Renal cortical epithelial cell (primary cell): ENCODE measurements at places on chromosomes 5 and 9. TPM values are rescaled to one million over a fixed set of nuclear protein-coding genes. Genes with fewer than 3 reads are reported as not detected.

DNA sequence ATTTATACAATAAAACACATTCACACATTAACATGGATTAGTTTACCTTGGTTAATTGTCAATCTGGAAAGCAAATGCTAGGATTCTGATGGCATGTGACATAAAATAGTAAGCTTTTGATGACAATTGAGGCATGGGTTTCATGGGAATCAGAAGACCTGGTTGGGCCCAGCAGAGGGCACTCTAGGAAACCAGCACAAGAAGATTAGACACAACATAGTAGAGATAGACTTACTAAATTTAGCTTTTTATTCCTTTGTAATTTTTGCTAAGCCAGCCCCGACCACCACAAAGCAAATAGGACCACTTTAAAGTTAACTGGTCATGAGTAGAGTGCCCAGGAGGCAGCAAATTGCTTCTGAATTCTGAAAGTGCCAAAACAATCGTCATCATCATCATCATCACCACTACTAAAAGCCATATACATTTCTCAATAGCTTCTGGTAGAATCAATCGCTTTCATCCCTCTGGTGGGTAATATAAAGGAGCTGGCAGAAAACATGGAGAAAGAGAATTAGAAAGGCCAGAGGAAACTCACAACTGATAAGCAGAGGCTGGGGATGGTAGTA is 163.2 kb downstream of the ARRDC3 start:
- DNase-seq, result no peak

GRCh38 chr9:115883467-115884329 is 269.9 kb upstream of the PAPPA start:
- DNase-seq, result peak; percentile 56

DNA sequence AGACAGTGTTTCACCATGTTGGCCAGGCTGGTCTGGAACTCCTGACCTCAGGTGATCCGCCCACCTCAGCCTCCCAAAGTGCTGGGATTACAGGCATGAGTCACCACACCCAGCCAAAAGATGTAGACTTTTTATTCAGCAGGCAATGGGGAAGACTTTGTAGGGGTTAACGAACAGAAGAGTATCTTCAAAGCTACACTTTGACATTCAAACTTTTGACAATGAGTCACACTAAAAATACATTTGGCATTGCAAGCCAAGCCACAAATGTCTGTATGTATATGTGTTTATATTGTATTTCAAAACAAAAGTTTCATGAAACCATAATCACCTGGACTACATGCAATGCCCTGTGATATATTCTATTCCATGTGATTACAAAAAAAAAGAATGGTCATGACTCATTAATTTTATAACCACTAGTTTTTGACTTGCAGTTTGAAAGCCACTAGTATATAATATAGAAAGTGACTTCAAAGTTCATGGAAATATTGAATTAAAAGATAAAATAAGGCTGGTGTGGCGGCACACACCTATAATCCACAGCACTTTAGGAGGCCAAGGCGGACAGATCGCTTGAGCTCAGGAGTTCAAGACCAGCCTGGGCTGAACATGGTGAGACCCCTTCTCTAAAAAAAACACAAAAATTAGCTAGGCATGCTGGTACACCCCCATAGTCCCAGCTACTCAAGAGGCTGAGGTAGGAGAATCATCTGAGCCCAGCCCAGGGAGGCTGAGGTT is 8.3 kb downstream of the DIMT1 start:
- peak; percentile 22 for DNase-seq

DNA sequence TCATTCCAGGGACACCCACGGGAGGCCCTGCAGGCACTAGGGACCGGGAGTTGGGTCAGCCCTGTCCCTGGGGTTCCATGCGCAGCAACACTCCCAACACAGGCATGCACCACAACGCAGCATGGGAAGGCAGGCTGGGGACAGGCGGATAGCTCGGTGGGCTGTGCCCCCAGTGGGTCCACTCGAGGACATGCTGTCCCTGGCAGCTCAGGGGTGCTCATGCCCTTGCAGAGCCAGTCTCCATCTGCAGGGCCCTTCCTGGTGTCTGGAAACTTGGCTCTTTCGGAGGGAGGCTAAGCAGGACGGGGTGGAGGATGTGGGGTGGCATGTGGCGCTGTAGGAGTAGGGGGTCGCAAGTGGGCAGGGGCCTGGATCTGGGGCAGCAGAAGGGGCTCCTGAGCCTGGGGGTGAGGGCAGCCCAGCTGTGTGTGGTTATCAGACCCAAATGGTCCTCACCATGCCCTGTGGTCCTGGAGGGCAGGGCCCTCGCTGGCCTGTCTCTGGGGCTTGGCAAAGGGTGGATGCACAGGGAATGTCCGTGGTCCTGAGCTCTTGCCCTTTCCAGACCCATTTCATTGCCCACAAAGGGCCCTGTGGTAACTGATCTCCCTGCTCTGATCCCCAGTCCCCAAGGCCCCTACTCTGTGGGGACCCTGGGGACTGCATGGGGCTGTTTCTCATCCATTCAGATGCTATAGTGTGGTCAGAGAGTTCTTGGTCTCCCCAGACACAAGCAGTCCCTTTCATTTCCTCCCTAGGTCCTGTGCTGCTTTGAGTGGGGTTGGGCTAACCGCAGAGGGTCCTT is 90.3 kb upstream of the PHYKPL start:
- no peak for DNase-seq

- no peak for DNase-seq
Observed at GRCh38 chr9:114883709-114884108, 46.7 kb downstream of the TNFSF8 start.

DNA sequence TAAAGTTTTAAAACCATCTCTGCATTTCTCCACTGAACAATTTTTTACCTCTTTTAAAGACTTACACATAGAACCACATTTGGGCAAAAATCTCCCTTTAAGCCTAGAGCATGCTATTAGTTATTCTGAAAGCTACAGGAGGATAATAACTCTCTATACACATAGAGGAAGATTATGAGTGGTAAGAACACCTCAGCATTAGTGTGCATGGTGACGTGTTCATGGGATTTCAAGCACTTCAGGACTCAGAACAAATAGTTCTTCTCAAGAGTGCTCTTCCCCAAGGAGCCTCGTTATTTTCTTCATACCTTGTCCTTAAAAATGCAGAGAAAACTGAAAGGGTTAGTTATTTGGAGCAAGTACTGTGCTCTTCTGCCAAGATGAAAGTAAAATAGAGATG is 256.9 kb upstream of the TUSC1 start:
- no peak for DNase-seq

- no peak for DNase-seq
Observed at GRCh38 chr9:74887981-74888370, 255 bp upstream of the TRPM6 start.

DNA sequence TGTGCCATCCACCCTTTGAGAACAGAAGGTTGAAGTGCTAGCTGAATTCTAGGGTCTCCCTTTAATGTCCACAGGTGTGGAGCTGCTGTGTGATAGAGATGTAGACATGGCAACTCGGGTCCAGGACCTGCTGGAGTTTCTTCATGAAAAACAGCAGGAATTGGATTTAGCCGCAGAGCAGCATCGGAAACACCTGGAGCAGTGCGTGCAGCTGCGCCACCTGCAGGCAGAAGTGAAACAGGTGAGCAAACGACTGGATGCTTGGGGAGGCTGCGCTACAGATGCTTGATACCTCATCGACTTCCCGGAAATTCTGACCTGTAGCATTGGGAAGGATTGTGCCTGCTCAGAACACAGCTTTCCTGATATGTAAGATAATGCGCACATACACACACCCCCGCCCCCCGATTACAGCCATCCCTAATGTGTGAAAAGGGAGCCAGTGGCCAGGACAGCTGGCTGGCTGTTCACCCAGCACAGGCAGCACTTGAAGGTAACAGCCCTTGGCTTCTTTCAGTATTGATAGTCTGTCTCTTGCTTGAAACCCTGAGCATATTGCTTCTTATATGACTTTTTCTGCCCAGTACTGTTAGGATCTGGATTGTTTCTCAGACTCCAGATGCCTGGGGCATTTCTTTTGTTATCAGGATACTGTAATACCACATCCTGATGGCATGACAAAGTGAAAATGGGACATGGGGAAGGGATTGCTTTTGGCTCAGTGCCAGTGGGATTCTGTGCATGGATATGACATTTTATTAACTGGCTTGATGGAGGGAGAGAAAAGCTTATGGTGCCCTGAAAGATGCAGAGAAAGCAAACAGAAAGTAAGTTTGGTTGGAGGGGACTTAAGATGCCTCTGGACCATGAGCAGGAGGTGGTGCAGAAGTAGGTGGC is 216.8 kb upstream of the OTULINL start:
- peak; percentile 8 for DNase-seq

GRCh38 chr9:135592331-135592590 is 30.7 kb downstream of the PAEP start:
- no peak for DNase-seq

DNA sequence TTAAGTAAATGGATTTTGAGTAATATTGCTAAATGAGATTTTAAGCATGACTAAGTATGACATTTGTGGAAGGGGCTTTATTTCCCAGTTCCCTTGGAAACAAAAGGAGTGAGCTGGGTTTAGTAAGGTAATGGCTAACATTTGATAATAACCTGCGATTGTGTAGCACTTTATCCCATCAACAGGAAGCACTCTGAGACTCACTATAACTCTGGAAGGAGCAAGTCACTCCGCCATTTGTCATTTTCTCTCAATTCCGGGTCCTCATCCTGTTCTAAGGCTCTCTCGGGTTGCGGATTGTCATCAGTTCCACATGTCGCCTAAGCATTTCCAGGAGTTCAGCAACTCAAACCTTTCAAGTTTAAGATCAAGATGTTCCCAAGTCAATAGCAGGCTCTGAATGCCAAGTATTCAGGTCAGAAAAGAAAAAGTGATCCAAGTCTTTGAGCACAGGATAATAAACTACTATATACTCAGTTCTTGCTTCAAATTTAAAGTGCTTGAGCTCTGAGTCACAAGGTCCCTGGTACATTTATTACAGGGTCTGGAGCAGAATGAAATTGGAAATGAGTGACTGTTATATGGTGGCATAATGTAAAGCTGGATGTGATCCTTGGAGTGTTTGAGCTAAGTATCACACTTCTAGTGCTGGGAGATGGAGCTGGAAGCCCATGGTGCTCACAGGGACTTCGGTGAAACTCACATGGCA is 39.3 kb downstream of the CAPSL start:
- no peak for DNase-seq

DNA sequence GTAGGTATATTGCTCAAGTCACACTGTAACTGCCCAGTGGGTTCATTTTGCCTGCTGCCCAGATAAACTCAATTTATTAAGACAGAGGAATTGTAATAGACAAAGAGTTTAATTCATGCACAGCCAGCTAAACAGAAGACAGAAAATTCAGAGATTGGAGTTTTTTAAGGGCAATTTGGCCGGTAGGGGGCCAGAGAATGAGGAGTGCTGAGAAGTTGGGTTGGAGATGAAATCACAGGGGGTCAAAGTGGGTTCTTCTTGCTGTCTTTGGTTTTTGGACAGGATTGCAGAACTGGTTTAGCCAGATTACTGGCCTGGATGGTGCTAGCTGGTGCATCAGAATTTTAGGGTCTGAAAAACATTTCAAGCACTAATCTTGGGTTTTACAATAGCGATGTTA is 20.7 kb upstream of the IL33 start:
- no peak for DNase-seq

- no peak for DNase-seq
Observed at GRCh38 chr9:128899566-128900322, 17.8 kb downstream of the LRRC8A start.

GRCh38 chr9:86624630-86625029 is 270.4 kb upstream of the TUT7 start:
- no peak for DNase-seq

GRCh38 chr5:67673618-67674017 is 477.0 kb upstream of the CD180 start:
- no peak for DNase-seq

DNA sequence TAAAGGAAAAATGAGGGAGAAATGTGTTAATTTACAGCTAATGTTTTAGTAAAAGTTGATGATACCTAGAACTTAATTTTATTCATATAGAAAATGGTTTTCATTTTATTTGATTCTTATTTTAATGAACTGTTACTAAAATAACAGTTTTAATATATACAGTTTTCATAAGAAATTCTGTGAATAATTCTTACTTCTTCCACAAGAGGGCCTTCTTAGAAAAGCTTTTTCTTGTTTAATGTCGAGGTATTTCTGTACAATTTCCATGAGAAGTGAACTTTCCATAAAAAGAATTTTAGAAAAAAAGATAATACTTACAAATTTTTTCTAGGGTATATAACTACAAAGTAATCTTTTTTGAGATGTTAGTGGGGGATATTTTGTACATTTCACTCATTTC is 73.9 kb downstream of the KLF9 start:
- DNase-seq, result peak; percentile 56

GRCh38 chr9:21828853-21829410 is 26.5 kb downstream of the MTAP start:
- DNase-seq, result no peak

DNA sequence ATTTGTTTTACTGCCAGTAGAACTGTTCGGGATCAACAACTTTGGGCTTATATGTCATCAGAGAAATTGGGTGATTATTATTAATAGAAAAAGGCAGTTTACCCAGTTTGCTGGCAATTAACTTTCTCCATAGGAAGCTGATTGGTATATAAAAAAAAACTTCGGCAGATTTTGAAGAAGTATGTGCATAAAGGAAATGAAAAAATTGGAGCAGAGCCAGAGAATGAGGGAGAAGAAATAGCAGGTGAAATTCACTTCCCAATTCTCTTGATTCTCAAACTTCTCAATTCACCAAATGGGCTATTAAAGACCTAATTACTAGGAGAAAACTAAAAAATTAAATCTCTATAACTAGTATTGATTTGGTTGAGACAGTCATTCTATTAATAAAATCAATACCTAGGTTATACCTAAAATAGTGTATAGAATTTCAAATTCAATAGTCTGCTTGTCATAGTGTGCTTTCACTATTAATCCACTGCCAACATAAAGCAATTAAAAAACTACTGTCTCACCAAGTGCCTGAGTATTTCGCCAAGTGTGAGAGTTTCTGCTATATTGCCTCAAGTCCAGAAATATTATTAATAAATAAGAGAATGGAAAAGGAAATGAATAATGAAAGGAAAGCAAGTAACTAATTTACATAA is 47.5 kb downstream of the STX17 start:
- DNase-seq, result no peak

GRCh38 chr9:37989701-37990100 is 79.3 kb downstream of the SHB start:
- DNase-seq, result no peak

- DNase-seq, result no peak
Observed at GRCh38 chr5:103427326-103427725, 135.3 kb downstream of the NUDT12 start.

Gene OTULINL
- total RNA-seq, result 0.94 and 1.0 TPM in 2 replicates

Gene CDX1
- total RNA-seq, result not detected in 2 replicates

Gene UBAC1
- total RNA-seq, result 22.1 and 29.1 TPM in 2 replicates

Gene SOX30
- 0.05 and 0.17 TPM in 2 replicates for total RNA-seq

Gene WDR31
- total RNA-seq, result 1.9 and 9.3 TPM in 2 replicates

Gene IL7R
- 0.05 and 4.9 TPM in 2 replicates for total RNA-seq

Gene MOB3B
- total RNA-seq, result 0.87 and 1.4 TPM in 2 replicates
